ENCODE measurements at places on chromosomes 7 and 10.
A peak's percentile ranks its signal among the peaks of the same experiment; 100 is the strongest.

DNA sequence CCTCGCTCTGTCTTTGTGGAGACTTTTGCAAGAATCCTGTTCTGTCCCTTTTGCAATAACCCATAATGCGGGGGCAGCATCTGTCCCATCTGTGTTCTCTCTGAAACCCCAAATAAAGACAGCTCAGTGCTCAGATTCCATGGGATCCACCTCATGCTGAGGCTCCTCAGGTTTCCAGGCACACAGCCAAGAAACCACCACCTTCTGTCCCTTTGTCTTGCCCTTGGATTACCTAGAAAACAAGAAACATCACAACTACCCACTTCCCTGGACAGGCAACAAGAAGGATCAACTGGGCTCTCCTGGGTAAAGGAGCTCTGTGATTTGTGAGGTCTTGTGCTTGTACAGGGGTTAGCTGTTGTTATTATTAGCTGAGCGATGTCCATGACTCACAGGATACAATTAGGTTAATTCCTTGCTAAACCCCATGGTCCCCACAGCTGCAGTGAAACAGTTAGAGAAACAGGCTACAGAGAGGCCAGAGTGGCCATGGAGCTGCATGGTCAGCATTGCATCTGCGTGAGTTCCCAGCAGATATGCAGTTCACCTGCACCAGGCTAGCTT, 50.2 kb downstream of the CXCL12 start:
- DNase-seq, result no peak

DNA sequence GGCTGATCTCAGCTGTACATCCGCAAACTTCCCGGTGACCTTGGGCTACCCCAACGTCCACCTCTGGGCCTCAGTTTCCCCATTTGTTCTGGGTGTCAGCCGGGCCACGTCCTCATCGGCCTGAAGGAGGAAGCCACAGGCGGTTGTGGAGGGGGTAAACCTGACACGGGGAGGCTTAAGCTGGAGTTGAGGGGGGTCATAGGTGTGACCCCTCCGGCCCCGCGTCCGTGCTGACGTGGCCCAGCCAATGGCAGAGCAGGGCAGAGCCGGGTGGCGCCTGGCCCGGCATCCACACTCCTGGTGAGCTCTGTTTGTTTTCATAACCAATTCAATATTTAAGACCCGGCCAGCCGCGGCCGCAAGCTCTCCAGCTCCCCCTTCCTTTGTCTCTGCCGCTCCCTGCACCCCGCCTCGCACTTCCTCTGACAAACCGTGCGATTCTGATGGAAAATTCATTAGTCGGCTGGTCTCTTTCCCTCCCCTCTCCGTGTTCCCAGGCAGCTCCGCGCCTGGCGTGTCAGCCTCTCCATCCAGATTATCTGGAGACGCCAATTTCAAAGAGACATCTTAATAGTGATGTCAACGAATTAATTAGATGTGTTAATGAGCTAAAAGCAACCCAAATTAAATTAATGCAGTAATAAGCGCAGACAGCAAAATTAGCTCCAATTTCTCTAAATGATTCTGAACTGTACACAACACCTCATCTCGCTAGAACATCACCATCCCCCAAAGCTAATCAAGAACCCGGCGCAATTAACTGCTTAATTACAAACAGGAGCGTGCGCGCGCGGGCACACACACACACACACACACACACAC, 55.4 kb downstream of the MICALL2 start:
- peak; percentile 22 for DNase-seq

DNA sequence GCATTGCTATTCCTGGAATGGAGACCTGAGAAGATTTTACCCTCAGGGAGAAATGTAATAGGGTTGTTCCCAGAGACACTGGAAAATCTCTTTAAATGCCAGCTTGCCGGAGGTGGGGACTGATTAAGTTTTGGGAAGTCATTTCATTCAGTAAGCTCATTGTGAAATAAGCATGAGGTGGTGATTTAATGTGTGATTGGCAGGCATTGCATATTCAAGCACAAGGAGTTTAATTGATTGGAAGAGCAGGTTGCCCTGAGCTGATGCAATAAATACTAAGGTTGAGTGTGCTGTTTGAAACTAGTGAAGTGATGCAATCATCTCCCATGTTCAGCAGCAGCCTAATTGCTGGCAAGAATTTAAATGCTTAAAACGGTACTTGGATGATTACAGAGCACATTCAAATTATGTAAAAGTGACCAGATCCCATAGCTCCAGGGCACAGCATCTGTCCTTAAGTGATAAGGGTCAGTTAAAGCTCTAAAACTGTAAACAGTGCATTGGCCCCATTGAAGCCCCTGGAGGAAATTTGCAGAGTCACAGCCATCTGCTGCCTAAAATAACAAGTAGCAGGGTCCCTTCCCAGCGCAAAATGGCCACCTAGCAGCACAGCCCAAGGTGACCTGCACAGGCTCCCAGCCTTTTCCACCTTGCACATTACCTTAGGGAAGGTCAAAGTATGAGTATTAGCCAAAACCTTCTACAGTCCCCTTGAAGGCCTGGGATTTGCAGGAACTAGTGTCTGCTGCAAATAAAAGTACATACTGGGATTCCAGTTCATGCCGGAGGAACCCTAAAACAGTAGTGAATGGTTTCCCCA, 92.1 kb downstream of the CCDC71L start:
- DNase-seq, result no peak

GRCh38 chr10:67541411-67541810, 154.6 kb downstream of the CTNNA3 start:
- no peak for DNase-seq

- no peak for DNase-seq
These were observed 326.9 kb downstream of the GPAM start for GRCh38 chr10:111856631-111857030.

DNA sequence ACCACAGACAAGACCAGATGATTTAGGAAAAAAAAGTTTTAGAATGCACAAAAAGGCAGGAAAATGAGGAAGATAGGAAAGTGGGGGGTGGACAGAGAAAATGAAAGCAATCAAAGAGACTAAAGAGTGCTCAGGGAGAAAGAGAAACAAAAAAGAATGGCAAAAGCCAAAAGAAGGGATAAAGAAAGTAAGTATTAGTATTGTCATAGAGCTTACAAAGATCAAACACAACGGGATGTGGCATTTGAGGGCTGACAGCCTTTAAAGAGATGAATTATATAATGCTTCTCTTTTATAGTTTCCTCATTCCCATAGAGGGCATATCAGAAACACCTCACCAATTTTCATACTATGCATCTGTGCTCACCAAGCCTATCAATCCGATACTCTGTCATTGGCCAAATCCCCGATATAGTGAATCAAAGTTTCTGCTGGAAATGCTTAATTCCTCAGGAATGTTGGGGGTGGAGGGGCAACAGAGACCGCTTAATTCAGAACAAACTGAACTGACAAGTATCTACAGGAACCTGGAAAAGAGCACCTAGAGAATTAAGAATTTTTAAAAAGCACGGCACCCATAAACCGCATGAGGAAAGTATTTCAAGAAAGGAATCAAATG, 2.7 kb downstream of the COG5 start:
- DNase-seq, result no peak

GRCh38 chr10:30028738-30029030, 30.7 kb downstream of the JCAD start:
- no peak for DNase-seq

Data from dermis microvascular lymphatic vessel endothelial cell (primary cell).